ENCODE measurements at places on chromosomes 16 and 17. TPM values are rescaled to one million over a fixed set of nuclear protein-coding genes. Genes with fewer than 3 reads are reported as not detected.

DNA sequence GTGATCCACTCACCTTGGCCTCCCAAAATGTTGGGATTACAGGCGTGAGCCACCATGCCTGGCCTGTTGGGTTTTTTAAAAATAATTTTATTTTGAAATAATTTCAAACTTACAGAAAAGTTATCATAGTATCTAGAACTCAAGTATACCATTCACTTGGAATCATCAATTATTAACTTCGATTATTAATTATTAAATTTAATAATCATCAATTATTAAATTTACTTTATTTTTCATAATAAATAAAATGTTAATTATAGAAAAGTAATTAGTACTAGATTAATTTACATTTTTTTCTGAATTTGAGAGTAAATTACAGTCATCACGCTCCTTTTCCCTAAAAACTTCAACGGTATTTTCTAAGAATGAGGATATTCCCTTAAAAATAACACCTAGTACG lies 13.7 kb upstream of the SKAP1 start:
- no peak for DNase-seq

- no peak for DNase-seq
Measured at GRCh38 chr16:74577882-74578366, 29.0 kb downstream of the GLG1 start.

FAM83G gene
- total RNA-seq = 14.6 TPM

STX1B gene
- total RNA-seq = 2.7 TPM

KREMEN2 gene
- 0.17 TPM for total RNA-seq

HAP1 gene
- 0.37 TPM for total RNA-seq

IQCK gene
- total RNA-seq = 3.0 TPM

Measured in B cell (primary cell).